ENCODE measurements at places on chromosomes 5 and 9.

GRCh38 chr9:7196467-7196866, 438.7 kb downstream of the KDM4C start:
- DNase-seq: no peak

DNA sequence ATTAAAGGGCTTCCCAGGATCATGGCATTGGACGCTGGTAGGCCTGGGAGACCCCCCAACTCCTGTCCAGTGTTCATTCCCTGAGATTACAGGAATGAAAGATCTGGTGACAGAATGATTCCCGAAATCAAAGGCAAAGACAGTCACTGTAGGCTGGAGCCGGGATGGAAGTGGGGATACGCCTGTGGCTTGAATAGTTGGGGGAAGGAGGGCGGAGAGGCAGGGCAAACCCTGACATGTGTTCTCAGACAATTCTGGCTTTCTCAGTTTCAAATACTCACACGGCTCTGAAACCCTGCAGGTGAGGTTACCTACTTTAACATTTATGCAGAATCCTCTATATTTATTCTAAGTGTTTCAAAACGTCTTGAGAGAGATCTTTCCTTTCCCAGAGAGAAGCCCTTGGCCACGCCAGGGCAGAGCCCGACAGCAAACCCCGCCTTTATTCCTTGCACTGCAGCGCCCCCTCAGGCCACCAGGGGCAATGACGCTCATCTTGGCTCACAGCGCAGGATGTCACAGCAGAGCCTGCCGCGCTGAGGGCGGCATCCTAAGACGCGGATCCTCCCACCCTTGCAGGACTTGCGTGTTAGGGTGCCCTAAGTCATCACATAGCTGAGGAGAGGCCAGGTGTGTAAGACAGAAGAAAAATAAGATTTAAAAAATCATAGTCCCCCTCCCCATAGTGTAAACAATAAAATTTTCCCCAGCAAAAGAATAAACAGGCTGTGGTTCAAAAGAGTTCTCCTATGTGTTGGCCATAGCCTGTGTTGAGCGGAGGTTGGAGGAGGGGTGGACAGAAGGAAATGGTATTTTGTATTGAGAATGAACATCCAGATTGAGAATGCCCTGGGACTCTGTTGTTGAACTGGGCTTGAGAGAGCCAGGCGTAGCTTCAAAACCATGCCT, 284.5 kb downstream of the NTRK2 start:
- DNase-seq: peak; percentile 75

GRCh38 chr5:132915681-132916080, 42.2 kb downstream of the LEAP2 start:
- DNase-seq: peak; percentile 28

DNA sequence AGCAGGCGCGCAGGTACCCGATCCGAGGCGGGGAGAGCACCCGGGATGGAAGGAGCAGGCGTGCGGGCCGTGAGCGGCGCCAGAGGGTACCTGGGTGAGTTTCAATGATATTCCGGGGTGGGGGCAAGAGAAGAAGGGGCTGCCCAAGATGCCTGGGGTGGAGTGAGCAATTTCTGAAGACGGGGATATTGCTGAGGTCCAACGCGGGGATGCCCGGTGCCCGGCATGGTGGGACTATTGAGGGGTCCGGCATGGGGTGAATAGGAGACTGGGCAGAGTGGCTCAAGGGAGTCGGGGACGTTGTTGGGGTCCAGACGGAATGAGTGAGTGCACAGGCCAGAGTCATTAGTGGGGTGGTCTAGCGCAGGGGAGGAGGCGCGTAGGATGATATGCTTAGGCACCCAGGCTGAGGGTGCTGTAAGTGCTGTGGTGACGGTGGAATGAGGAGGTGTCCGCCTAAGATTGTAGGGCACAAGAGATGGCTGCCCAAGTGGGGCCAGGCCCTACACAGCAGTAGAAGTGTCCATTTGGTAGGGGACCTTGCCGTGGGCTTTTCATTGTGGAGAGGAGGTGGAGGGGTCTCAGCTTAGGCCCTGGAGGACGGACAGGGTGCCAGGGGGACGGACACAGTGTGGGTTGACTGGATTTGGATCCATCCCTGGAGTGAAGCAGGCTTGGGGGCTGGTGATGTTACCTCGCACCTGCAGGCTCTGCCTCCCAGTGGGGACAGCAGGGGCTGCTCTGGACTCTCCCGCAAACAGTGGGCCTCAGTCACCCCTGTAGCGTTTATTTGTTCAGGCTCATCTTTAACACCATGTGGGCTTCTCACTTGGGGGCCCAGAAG, 719 bp downstream of the MIGA2 start:
- DNase-seq: peak; percentile 56

DNA sequence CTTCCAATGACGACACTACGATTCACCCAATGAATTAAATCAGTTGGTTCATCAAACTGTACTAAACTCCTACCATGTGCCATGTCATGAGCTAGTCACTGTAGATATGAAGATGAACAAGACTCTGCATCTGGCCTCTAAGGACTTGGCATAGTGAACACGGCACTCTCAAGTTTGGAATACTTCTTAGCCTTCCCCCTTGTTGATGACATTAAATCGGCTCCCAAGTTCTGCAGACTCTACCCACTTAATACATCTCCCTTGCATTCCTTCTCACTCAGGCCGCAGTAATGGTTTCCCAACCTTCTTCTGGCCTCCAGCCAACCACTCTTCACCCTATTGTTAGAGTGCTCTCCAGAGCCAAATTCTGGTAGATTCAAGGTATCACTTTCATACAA, 184.7 kb downstream of the MAPKAP1 start:
- peak; percentile 77 for DNase-seq

All from GM23248 (cell line).